Activated T-helper 1 cell treated with anti-CD3 and anti-CD28 coated beads, Interleukin-12 subunit alpha, Interleukin-12 subunit beta, Interleukin-2, Interleukin-4 antibody, amounts not matched to agents 30 ng/mL and 10 ng/mL and 1 ng/mL, durations not matched to agents 14 hours and 24 hours and 36 hours (primary cell): ENCODE measurements at places on chromosomes 16 and 17. TPM values are rescaled to one million over a fixed set of nuclear protein-coding genes. Genes with fewer than 3 reads are reported as not detected.

The BIRC5 gene
- 39.4 and 39.6 TPM in 2 replicates for total RNA-seq

The INPP5K gene
- total RNA-seq = 23.9 and 24.7 TPM in 2 replicates

The ALDH3A1 gene
- total RNA-seq = not detected in 2 replicates

The ERN2 gene
- total RNA-seq = not detected in 2 replicates

The PPM1D gene
- 18.6 and 19.7 TPM in 2 replicates for total RNA-seq

The CDK5RAP3 gene
- 190 and 200 TPM in 2 replicates for total RNA-seq

The KRTAP9-8 gene
- total RNA-seq = not detected in 2 replicates

The TMEM238L gene
- total RNA-seq = not detected in 2 replicates

The JPH3 gene
- 0.15 TPM in 1 of 2 replicates, not detected in the other for total RNA-seq

The WFDC1 gene
- total RNA-seq = not detected in 2 replicates

The SLC13A2 gene
- not detected in 2 replicates for total RNA-seq

The CDH11 gene
- total RNA-seq = not detected in 2 replicates

DNA sequence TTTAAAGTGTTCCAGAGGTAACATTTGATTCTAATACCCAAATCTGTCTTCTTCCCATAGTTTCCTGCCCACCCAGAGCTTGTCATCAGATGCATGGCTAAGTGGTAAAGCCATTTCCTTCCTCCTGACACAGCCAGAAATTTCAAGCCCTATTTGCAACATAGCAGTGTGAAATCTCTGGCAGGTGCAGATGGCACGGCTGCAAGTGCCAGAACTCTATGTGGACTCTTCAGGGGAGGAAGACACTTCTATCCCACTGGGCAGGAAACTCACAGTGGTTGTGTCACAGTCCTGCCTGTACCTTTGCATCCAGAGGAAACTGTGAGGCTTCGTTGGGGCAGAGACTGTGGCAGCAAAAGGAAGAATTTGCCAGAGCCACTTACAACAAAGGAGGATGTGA lies 13.2 kb downstream of the DYNLRB2 start:
- no peak for DNase-seq
- H3K4me1 ChIP-seq = peaks cover 41% of the 10 kb centered on the region
- no peak overlapping the region for H3K27ac ChIP-seq
- H3K36me3 ChIP-seq = no peaks in the 10 kb centered on the region
- no peak overlapping the region for H3K4me3 ChIP-seq
- no peaks in the 10 kb centered on the region for H3K27me3 ChIP-seq

GRCh38 chr17:27573971-27574525 lies 56.9 kb upstream of the LGALS9 start:
- no peak for DNase-seq
- H3K4me3 ChIP-seq = no peak overlapping the region
- peaks cover 39% of the 10 kb centered on the region for H3K36me3 ChIP-seq
- H3K27ac ChIP-seq = peak overlapping the region; percentile 52
- no peaks in the 10 kb centered on the region for H3K27me3 ChIP-seq

DNA sequence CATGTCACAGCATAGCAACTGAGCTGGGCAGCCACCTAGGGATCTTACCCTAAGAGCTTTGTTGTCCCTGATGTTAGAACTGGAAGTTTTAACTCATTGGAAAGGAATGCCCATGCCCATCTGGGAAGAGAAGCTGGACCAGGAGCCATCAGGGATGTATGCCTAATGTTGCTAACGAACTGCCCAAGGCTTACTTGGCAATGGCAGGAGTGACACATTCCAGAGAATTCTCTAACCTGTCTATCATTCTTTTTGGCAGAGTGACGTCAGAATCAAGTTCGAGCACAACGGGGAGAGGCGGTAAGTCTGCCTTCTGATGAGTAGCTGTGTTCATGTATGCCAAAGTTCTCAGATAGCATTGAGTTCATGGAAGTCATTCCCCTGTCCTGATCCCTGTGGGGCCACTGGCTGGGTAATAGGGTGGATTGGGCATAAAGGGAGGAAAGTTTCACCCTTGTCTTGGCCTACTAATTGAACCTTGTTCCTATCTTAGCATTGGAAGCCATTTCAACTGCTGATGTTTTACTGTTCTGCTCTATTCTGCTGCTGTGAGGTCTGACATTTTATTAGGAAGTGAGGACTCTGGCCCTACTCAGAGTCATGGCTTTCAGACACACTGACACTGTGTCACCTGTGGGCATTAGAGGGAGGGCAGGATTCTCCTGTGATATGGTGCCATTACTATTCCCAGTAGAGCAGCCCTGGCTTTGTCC lies 23.7 kb downstream of the MAP3K3 start:
- peaks cover 19% of the 10 kb centered on the region for H3K4me1 ChIP-seq
- no peak overlapping the region for H3K27ac ChIP-seq
- DNase-seq = no peak
- H3K4me3 ChIP-seq = no peak overlapping the region
- H3K36me3 ChIP-seq = peaks cover 6% of the 10 kb centered on the region

- no peaks in the 10 kb centered on the region for H3K27me3 ChIP-seq
- H3K36me3 ChIP-seq = no peaks in the 10 kb centered on the region
- H3K4me3 ChIP-seq = no peak overlapping the region
- peaks cover 7% of the 10 kb centered on the region for H3K4me1 ChIP-seq
Measured at GRCh38 chr16:86211265-86211664, 299.1 kb upstream of the FOXF1 start.

DNA sequence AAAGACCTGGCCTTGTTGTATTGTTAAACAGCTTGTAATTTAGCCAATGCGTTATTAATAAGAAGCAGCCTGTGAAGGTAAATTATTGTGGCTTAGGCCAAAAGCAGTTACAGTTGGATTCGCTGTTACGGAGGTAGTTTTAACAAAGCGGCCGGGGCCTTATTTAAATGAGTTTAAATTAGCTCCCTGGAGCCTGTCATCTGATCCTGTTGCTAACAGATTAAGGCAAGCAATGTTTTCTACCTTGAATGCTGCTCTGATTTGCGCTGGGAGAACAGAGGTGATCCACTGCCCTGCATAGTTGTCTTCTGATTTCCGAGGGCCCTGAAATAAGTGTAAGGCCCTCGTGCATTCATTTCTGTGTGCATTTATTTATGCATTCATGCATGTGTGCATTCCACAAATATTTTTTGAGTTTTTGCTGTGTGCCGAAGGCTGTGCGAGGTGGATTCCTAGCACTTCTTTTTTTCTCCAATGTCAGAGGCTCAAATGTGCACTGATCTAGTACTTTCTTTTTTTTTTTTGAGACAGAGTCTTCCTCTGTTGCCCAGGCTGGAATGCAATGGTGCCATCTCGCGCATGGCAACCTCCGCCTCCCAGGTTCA lies 10.9 kb downstream of the SEC14L5 start:
- H3K27ac ChIP-seq = no peak overlapping the region
- H3K4me1 ChIP-seq = peaks cover 6% of the 10 kb centered on the region
- H3K36me3 ChIP-seq = peaks cover 3% of the 10 kb centered on the region

DNA sequence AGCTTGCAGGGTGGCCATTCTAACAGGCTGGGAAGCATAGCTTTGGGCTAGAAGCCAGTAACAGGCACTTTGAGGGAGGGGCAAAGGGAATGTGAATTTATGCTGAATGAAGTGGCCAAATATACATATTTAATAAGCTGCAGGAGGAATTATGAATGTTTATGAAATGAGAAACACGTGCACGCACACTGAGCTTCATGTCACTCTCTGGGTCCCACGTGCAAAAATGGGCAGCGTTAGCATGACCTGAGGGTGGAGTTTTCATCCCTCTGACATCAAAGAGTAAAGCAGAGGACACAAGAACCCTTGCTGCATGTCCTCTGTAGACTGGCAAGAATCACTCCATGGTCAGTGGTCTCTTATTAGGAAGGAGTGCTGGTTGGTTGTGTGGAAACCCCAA lies 337.0 kb downstream of the UTP18 start:
- no peak for DNase-seq
- H3K36me3 ChIP-seq = no peaks in the 10 kb centered on the region
- H3K4me3 ChIP-seq = no peak overlapping the region

DNA sequence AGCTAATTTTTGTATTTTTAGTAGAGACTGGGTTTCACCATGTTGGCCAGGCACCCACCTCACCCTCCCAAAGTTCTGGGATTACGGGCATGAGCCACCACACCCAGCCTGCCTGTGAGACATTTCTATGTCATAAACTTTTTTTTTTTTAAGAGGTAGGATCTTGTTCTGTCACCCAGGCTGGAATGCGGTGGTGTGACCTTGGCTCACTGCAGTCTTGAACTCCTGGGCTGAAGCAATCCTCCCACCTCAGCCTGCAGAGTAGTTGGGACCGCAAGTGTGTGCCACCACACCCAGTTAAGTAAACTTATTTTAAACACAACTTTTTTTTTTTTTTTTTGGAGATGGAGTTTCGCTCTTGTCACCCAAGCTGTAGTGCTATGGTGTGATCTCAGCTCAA lies 47.2 kb downstream of the SCNN1G start:
- H3K27ac ChIP-seq = no peak overlapping the region
- no peak for DNase-seq
- no peak overlapping the region for H3K4me3 ChIP-seq
- H3K36me3 ChIP-seq = no peaks in the 10 kb centered on the region

DNA sequence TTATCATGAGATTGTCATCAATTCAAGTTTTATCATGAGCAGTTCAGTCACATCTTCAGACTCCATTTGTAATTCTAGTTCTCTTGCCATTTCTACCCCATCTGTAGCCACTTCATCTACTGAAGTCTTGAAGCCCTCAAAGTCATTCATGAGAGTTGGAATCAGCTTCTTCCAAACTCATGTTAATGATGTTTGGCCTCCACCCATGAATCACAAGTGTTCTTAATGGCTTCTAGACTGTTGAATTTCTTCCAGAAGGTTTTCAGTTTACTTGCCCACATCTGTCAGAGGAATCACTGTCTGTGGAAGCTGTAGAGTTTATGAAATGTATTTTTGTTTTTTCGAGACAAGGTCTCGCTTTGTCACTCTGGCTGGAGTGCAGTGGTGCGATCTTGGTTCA lies 16.0 kb downstream of the NSRP1 start:
- DNase-seq = no peak
- no peaks in the 10 kb centered on the region for H3K27me3 ChIP-seq
- H3K27ac ChIP-seq = no peak overlapping the region

GRCh38 chr16:87538594-87538993 lies 45.8 kb upstream of the ZCCHC14 start:
- H3K27me3 ChIP-seq = peaks cover 14% of the 10 kb centered on the region
- peaks cover 5% of the 10 kb centered on the region for H3K4me1 ChIP-seq
- H3K27ac ChIP-seq = peak overlapping the region; percentile 10
- DNase-seq = no peak
- no peak overlapping the region for H3K4me3 ChIP-seq

DNA sequence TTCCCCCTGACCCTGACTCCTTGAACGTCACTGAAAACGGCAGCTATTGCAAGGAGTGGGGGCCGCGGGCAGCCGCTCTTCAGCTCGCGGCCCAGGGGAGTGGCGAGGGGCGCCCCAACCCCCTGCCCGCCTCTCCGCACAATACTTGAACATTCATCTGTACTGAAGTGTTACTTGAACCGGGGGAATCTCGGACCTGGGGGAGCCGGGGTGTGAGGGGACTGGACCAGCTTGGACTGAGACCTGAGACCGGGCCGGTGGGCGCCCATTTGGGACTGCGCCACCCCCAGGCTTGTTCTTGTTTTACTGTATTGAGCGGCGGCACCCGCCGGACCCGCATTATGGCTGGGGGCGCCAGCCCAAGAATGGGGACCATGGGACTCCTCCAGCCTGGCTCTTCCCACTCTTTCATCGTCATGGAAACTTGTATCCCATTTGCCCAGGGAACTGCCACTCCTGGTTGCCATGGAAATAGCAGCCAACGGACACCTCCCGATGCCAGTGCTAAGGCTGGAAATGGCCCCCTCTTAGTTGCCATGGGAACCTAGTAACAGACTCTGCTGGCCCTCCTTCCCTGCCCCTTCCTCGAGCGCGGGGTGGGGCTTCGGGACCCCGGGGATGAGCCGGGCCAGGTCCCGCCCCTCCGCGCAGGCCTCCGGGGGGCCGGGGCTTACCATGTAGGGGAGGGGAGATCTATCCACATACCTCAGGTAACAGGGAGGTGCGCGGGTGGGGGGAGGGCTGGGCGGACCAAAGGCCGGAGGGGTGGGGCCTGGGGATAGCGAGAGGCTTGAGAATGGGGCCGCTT lies 805 bp upstream of the ORAI3 start:
- H3K4me3 ChIP-seq = no peak overlapping the region
- no peaks in the 10 kb centered on the region for H3K27me3 ChIP-seq
- H3K36me3 ChIP-seq = peaks cover 13% of the 10 kb centered on the region
- no peak overlapping the region for H3K27ac ChIP-seq
- peaks cover 10% of the 10 kb centered on the region for H3K4me1 ChIP-seq

GRCh38 chr17:39062846-39063680 lies 88.4 kb downstream of the PLXDC1 start:
- no peaks in the 10 kb centered on the region for H3K36me3 ChIP-seq
- H3K27ac ChIP-seq = no peak overlapping the region
- H3K27me3 ChIP-seq = peaks cover 2% of the 10 kb centered on the region
- DNase-seq = no peak
- peak overlapping the region; percentile 33 for H3K4me3 ChIP-seq

GRCh38 chr16:72927199-72928089 lies 120.5 kb downstream of the ZFHX3 start:
- DNase-seq = no peak
- no peaks in the 10 kb centered on the region for H3K36me3 ChIP-seq
- no peak overlapping the region for H3K4me3 ChIP-seq
- peaks cover 20% of the 10 kb centered on the region for H3K4me1 ChIP-seq
- no peak overlapping the region for H3K27ac ChIP-seq

DNA sequence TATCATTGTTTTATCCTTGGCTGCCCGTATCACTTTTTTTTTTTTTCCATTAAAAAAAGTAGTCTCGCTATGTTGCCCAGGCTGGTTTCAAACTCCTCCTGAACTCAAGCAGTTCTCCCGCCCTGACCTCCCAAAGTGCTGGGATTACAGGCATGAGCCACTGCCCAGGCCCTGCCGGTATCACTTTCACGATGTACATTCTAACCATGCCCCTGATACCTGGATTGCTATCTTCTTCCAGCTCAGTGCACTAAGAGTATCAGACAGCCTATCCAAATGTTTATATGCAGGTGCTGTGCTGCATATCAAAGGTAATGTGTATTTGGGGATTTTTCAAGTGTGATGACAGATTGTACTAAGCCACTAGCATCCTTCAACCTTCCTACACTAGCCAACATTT lies 14.2 kb downstream of the MOSMO start:
- no peak overlapping the region for H3K4me3 ChIP-seq
- H3K4me1 ChIP-seq = peaks cover 10% of the 10 kb centered on the region
- DNase-seq = no peak
- H3K27ac ChIP-seq = no peak overlapping the region
- peaks cover 1% of the 10 kb centered on the region for H3K27me3 ChIP-seq
- H3K36me3 ChIP-seq = peaks cover 2% of the 10 kb centered on the region
